ENCODE measurements at places on chromosomes 5 and 9. TPM values are rescaled to one million over a fixed set of nuclear protein-coding genes. Genes with fewer than 3 reads are reported as not detected.
A peak's percentile ranks its signal among the peaks of the same experiment; 100 is the strongest.

Gene HSDL2
- total RNA-seq = 26.5 TPM

- no peak for DNase-seq
- H3K36me3 ChIP-seq = peaks cover 28% of the 10 kb centered on the region
- H3K4me1 ChIP-seq = peaks cover 2% of the 10 kb centered on the region
- no peak overlapping the region for H3K4me3 ChIP-seq
These were observed 61.8 kb downstream of the CYFIP2 start for GRCh38 chr5:157327771-157328170.

- H3K27me3 ChIP-seq = peaks cover 2% of the 10 kb centered on the region
- no peaks in the 10 kb centered on the region for H3K4me1 ChIP-seq
- H3K36me3 ChIP-seq = no peaks in the 10 kb centered on the region
- DNase-seq = no peak
These were observed 448.0 kb downstream of the SPOCK1 start for GRCh38 chr5:137051161-137051560.

Gene DOK3
- 5.8 TPM for total RNA-seq

DNA sequence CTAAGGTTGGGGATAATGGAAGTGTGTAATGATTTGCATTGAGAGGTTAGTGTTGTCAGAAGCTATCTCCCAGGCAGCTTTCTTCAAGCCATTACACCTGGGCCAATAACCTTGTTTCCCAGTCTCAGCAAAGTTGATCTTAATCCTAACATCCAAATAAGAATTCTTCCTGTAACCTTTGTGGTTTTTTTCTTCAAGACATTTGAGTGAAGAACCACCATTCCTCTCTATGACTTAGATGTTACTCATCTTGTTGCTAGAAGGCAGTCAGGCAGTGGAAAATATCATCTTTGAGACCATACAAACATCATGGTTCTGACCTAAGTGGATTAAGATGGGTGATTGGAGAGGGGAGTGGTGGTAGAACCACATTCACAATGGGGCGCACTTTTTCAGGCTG lies 103.5 kb downstream of the NDUFAF2 start:
- no peak overlapping the region for H3K27ac ChIP-seq
- no peaks in the 10 kb centered on the region for H3K27me3 ChIP-seq
- peaks cover 14% of the 10 kb centered on the region for H3K36me3 ChIP-seq

DNA sequence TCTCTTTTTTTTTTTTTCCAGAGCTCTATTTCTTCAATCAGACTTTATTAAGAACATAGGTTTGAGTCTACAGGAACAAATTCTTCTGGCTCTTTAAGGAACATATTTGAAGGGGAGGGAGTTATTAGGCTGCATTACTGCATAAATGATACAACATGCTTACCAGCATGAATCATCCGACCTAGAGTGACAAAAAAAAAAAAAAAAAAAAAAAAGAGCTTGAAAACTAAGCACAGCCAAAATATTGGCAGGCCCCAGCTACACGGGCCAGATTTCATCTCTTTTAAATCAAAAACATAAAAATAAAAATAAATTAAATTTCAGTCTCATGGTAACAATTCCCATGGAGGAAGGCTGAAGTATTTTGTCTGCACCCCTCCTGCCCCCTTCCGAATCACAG lies 26.3 kb downstream of the MSX2 start:
- peak overlapping the region; percentile 71 for H3K27ac ChIP-seq
- H3K4me3 ChIP-seq = peak overlapping the region; percentile 77
- H3K4me1 ChIP-seq = peaks cover 54% of the 10 kb centered on the region
- DNase-seq = no peak

Gene FCN1
- total RNA-seq = not detected

Gene CEP72
- 21.7 TPM for total RNA-seq

- H3K4me3 ChIP-seq = no peak overlapping the region
- peaks cover 33% of the 10 kb centered on the region for H3K36me3 ChIP-seq
- H3K4me1 ChIP-seq = peaks cover 9% of the 10 kb centered on the region
- DNase-seq = no peak
- H3K27ac ChIP-seq = no peak overlapping the region
These were observed 88.5 kb downstream of the KLHL3 start for GRCh38 chr5:137647401-137647800.

- peaks cover 8% of the 10 kb centered on the region for H3K36me3 ChIP-seq
- DNase-seq = no peak
- H3K4me1 ChIP-seq = no peaks in the 10 kb centered on the region
- H3K27me3 ChIP-seq = no peaks in the 10 kb centered on the region
These were observed 1258.6 kb downstream of the CDH12 start for GRCh38 chr5:21594566-21594965.

- no peak overlapping the region for H3K27ac ChIP-seq
- H3K36me3 ChIP-seq = peaks cover 2% of the 10 kb centered on the region
- H3K4me1 ChIP-seq = peaks cover 7% of the 10 kb centered on the region
- H3K27me3 ChIP-seq = no peaks in the 10 kb centered on the region
- H3K4me3 ChIP-seq = no peak overlapping the region
These were observed 113.6 kb upstream of the CD180 start for GRCh38 chr5:67310169-67310568.

All from mesothelial cell of epicardium (in vitro differentiated cells).